Activated T-helper 17 cell treated with anti-CD3 and anti-CD28 coated beads, Interleukin-2, amount 50 U/mL, for 72 hours (primary cell): ENCODE measurements at places on chromosomes 7 and 10. TPM values are rescaled to one million over a fixed set of nuclear protein-coding genes. Genes with fewer than 3 reads are reported as not detected.

GRCh38 chr7:51965454-51965853, 648.8 kb upstream of the COBL start:
- no peak for ATAC-seq

The VPS50 gene
- 20.4 TPM for total RNA-seq

DNA sequence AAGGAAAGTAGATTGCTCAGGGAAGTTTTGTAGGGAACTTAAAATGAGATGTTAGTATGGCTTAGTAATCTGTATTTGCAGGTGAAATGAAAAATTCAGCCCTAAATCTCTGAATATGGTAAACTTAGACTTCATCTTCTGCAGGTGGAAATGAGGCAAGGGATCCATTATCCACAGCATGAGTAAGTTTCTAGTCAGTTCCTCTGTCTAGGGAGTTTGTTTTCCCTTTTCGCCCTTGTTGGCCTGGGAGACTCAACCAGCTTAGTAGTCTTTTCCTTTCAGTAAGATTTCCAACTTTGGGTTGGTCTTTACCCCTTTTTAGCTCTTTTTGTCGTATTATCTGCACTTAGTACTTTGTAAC, 65.6 kb downstream of the ZEB1 start:
- ATAC-seq: peak; percentile 39

The ANKRD1 gene
- total RNA-seq: not detected

The NKX1-2 gene
- total RNA-seq: not detected

The SERPINE1 gene
- 0.30 TPM for total RNA-seq

- no peak for ATAC-seq
Measured at GRCh38 chr7:109663806-109664205, 1094.1 kb downstream of the DNAJB9 start.

- no peak for ATAC-seq
Measured at GRCh38 chr7:117774943-117775342, 98.3 kb downstream of the CTTNBP2 start.

The TBX20 gene
- total RNA-seq: not detected

DNA sequence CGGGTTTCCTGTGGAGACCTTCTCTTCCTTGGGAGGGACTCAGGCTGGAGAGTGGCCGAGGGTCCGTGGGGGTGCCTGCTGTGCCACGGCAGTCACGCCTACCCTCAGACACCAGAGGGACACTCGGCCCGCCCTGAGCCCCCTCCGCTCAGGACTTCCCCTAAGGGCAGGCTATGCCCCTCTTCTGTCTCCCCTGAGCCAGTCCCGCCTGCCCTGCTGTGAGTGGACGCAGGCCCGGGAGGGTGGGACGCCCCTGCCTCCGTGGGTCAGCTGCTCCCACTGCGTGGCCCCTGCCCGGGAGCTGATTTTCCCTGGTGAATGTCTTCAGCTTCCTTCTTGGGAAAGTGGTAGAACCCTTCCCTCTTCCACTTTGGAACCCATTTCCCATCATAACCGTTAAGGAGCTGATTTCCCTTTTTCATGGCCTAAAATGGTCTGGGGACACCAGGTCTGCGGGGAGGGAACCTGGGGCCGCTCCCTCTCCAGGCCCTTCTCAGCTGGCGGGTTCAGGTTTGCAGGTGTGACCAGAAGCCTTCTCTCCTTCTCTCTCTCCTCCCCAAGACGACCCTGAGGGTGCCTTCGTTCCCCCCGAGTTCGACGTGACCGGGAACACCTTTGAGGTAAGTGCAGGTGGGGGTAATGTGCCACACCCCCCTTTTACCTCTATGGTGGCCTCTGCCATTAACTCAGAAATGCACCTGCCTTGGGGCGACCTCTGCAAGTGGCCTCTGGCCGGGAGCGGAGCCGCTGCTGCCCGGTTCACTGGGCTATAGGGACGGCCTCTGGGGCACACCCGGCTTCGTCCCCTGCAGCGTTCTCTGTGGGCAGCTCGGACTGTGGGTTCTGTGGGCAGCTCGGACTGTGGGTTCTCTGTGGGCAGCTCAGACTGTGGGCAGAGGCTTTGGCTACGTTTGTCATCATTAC, 7.9 kb downstream of the KNDC1 start:
- ATAC-seq: no peak

- no peak for ATAC-seq
Measured at GRCh38 chr10:99685597-99685967, 26.3 kb downstream of the ENTPD7 start.

DNA sequence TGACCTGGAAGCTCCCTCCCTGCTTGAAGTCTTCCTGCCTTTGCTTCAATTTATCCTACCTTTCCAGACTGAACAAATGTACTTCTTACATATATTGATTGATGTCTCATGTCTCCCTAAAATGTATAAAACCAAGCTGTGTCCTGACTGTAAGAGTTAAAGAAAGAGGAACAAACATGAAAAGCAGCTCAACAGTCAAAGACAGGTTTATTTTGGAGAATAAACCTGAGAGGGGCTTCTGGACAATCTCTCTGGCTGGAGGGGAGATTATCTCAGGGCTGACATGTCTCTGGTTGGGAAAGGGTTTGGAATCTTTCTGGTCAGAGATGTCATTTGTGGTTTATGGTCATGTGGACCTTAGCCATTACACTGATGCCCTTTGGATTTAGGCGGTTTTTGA, 41.0 kb downstream of the OR13A1 start:
- ATAC-seq: no peak

DNA sequence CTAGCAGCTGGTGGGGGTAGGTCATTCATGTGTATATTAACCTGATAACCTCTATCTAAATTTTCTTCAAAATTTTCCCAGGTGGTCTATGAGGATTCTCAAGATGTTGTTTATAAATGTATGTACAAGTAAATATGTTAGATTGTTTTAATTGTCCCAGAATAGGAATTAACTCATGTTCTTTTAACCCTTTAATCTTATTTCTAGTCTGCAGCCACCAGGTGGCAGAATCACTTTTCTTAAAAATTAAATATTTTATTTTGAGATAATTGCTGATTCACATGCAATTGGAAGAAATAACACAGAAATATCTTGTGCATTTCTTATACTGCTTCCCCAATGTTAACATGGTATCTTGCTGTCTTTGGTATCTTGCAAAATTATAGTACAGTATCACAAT, 589.5 kb downstream of the ARL4A start:
- ATAC-seq: no peak

The JMJD1C gene
- total RNA-seq: 68.7 TPM

The TSPAN33 gene
- 2.6 TPM for total RNA-seq

The C10orf62 gene
- not detected for total RNA-seq

DNA sequence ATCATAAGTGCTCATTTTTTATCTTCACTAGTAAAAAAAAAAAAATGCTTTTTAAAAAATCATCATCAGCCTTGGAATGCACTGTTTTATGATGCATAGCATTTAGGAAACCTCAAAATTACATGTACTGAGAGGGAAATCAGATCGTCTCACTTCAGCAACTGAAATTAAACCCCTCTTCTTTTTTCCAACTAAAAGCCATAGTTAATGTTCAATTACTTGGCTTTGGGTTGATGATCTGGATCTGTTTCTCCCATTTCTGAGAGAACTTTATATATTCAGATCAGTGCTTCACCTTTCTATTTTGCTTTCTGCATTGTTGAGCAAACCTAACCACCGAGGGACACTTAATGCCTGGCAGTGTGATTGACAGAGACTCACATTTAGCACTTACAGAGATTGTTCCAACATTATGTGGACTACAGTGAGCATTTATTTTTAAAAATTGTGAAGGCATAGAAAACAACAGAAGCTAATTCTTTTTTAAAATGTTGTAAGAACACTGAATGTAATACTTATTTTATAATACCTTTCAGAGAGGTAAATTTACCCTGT, 678.4 kb downstream of the PHTF2 start:
- ATAC-seq: no peak

GRCh38 chr7:106504207-106504606, 156.8 kb downstream of the CCDC71L start:
- ATAC-seq: peak; percentile 15

GRCh38 chr7:112092709-112093395, 113.3 kb downstream of the DOCK4 start:
- no peak for ATAC-seq

- peak; percentile 97 for ATAC-seq
Measured at GRCh38 chr7:121530227-121531174, 134.4 kb upstream of the FAM3C start.

GRCh38 chr10:58778966-58779365, 266.3 kb downstream of the BICC1 start:
- ATAC-seq: no peak

GRCh38 chr10:64142395-64142794, 621.2 kb downstream of the REEP3 start:
- ATAC-seq: no peak

- ATAC-seq: no peak
Measured at GRCh38 chr10:103726637-103727036, 128.7 kb downstream of the SH3PXD2A start.

The FEZF1 gene
- total RNA-seq: not detected
